ENCODE measurements at places on chromosomes 6 and 20.

GRCh38 chr6:11217360-11218101, 14.9 kb downstream of the NEDD9 start:
- no peak for DNase-seq

GRCh38 chr20:36115925-36116324, 38.6 kb upstream of the EPB41L1 start:
- no peak for DNase-seq

GRCh38 chr6:74607934-74608333, 597.9 kb downstream of the COL12A1 start:
- no peak for DNase-seq

GRCh38 chr6:73923905-73924485, 228.0 kb downstream of the CD109 start:
- DNase-seq, result no peak

DNA sequence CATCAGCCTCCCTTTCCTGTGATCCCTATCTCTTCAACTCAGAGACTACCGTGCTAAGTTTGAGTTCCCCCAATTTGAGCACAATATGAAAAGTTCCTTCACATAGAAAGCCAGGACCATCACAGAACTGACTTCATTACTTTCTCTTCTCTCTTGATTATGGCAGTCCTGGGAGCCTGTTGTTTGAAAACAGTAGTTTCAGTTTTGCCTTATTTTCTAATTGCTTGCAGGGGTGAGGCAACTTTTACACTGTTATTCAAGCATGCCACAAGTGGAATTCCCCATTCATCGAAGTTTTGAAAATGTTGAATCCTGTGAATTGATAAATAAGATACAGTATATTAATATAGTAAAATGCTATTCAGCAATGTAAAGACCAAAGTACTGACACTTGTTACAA, 569.7 kb upstream of the MARCKS start:
- no peak for DNase-seq

GRCh38 chr6:116409756-116410155, 39.0 kb downstream of the DSE start:
- no peak for DNase-seq

- DNase-seq, result no peak
Measured at GRCh38 chr6:7047128-7047527, 60.6 kb upstream of the RREB1 start.

GRCh38 chr6:5067305-5067704, 17.8 kb upstream of the PPP1R3G start:
- no peak for DNase-seq

DNA sequence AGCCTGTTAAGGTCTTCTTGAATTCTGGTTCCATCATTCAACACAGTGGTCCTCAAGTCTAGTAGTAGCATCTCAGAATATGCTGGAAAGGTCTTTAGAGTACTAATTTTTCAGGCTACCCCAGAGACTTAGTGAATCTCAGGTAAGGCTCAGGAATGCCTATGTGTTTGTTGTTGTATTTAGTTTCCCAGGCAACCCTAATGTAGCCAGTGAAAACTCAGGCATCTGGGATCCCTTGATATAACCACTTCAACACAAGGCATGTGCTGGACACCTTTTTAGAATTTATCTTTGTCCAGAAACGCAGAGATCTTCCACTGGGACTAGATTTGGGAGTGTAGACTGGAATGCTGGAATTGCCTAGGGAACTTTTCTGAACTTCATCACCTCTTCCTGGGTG, 597.9 kb upstream of the FLRT3 start:
- DNase-seq, result no peak

- DNase-seq, result no peak
Measured at GRCh38 chr20:63740070-63740626, 572 bp downstream of the SLC2A4RG start.

DNA sequence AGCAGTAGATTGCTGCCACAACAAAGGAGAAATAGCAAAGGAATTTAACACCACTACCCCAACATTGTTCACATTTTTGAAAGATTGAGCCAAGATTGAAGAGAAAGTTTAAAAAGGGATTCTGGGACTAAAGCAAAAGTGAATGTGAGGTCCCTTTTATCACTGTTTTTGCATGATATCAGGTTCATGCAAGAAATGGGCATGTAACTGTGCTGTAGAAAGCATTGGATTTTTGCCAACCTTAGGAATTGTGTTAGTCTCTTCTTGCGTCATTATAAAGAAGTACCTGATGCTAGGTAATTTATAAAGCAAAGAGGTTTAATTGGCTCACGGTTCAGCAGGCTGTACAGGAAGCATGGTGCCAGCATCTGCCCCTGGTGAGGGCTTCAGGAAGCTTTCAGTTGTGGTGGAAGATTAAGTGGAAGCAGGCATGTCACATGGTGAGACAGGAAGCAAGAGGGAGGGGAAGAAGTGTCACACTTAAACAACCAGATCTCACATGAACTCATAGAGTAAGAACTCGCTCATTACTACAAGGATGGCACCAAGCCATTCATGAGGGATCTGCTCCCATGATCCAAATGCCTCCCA, 4.6 kb upstream of the GJB7 start:
- DNase-seq, result no peak

DNA sequence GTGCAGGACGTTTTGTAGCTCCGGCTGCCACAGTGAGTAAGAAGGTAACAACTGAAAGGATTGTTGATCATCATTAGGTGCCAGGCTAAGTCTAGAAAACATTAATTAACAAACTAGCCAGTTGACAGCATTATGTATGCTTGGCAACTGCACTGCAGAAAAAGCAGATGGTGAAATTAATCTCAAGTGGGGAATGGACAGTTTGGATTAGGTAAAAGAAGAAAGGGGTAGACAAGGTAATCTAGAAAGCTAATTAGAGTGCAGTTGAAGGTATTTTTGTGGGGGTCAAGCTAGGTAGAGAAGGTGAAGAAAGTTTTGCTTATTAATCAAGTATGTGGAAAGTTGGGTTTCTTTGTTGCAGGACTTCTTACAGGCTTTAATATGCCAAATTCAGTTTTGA, 69.7 kb upstream of the HINT3 start:
- no peak for DNase-seq

All from HS-5 (cell line).